ENCODE measurements at places on chromosomes 11 and 22. TPM values are rescaled to one million over a fixed set of nuclear protein-coding genes. Genes with fewer than 3 reads are reported as not detected.

Gene SYCE3
- total RNA-seq = not detected

Gene BAIAP2L2
- 49.1 TPM for total RNA-seq

Gene CD3G
- not detected for total RNA-seq

Gene CRYBB3
- total RNA-seq = not detected
